Hematopoietic multipotent progenitor cell treated with erythropoietin and hydrocortisone succinate and interleukin-3 and kit ligand, for 6 days (in vitro differentiated cells): ENCODE measurements at places on chromosomes 7 and 10.

DNA sequence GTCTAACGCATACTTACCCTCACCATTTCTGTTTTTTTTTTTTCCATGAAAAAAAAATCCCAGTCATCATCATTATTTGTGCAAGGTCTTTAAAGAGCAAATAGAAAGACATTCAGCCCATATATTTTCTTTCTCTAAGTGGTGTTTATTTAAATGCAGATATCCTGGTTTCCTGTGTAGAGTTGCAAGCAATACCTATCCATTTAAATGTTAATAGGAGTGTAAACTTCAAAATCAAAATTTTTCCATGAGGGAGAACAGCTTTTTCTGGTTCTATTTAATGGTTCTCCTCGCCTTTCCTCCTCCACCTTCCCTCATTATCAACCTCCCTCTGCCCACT is 120.1 kb upstream of the AGK start:
- DNase-seq, result no peak

DNA sequence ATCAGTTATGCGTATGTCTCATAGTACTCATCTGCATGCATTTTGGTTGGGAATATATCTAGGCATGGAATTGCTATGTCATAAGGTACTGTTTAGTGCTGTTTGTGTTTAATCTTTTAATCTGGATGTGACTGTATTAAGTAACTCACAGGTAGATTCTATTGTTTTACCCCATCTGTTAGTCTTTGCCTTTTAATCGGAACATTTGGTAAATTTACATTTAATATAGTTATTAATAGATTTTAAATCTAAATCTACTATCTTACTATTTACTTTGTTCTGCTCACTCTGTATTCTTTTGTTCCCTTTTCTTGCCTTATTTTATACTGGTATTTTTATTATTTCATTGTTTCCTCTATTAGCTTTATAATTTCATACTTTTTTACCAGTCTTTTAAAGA is 10.6 kb upstream of the ITGA8 start:
- no peak for DNase-seq

DNA sequence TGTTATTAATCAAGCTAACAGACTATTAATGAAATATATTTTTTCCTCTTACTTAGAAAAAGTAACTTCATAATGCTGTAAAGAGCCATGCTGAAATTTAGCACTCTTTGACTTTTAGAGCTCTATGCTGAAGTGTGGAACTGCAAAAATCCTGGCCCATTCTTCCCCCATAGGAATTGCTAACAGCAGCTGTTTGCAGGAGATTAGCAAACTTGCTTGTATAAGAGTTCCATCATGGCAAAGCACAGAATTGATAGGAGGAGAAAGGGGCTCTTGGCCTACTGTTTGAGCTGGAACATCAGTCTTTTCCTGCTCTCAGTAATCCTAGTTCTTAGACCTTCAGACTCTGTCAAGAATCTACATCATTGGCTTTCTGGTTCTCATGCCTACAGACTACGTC is 18.3 kb upstream of the GNAT3 start:
- DNase-seq, result no peak

DNA sequence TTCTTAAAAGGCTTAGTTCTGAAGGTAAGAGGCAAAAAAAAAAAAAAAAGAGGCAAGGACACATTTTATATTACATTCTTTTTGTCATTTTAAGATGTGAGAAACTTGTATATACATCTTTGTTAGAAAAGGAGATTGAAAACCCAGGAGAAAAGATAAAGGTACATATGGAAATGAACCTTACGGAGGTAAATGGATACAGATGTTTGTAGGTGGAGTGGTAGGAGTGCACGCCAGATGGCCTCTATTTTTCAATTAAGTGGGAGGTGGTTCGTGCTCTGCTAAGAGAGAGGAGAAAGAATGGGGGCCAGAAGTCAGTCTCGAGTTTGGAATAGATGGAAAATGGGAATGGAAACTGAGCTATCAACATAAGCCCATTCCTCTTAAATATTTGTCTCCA is 622.5 kb upstream of the GHITM start:
- DNase-seq, result no peak

GRCh38 chr10:14595526-14596182 is 179.0 kb downstream of the FAM107B start:
- no peak for DNase-seq

- DNase-seq, result peak; percentile 61
These were observed 225.8 kb upstream of the KLF14 start for GRCh38 chr7:130959743-130960207.

DNA sequence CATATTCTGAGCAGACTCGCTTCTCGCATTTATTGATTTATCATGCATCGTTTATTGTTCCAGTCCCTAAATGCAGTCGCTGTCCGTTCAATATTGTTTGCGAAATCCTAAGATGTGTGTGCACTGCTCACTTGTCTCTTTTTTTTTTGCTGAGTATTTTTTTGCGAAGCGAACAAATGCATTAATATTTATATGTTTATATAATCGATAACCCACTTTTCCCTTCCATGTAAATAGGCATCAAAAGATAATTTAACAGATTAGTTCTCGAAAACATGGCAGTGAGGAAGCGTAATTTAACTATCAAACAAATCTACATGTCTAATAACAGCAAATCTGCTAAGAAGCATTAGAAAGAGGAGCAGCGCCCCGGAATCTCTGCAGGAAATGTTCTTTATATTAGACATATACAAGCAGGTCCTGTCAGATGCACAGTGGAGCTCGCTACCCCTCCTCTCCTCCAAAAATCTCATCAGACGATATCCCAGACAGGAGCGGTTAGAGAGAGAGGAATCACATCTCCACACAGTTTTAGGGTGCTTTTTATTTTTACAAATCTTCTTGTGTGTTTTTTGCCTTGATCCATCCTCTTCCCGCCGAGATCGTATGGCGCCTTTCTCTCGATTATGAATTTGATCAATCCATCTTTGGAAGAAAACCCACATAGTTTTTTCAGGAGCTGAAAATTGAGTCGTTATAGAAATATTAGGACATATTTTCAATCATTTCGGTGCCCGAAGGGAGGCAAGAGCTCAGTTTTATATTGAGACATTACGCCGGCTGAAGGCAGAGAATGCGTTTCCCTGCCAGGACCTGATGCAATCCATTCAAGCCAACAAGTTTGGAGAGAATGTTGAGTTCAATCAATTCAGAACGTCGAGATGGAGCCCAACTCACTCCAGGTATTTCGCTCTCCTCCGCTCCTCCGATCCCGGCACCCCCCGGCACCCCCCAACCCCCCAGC is at the start of gene ARID5B:
ARID5B (plus strand) TSS at position 871 of the 964 bp plus-strand sequence; CDS start at position 882, 11 bp downstream.
- DNase-seq, result peak; percentile 84

- DNase-seq, result peak; percentile 26
These were observed 5.5 kb downstream of the GIMAP6 start for GRCh38 chr7:150626696-150627095.

DNA sequence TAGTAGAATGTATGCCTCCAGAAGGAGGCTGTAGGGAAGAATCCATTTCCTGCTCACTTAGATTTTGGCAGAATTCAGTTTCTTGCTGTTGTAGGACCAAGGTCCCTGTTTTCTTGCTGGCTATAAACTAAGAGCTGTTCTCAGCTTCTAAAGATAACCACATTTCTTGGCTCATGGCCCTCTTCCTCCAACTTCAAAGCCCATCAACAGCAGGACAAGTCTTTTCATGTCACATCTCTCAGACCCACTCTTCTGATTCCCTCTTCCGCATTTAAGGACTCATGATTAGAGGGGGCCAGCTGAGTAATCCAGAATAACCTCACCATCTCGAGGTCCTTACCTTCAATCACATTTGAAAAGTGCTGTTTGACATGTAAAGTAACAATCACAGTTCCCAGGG is 8.2 kb upstream of the LSM8 start:
- no peak for DNase-seq

DNA sequence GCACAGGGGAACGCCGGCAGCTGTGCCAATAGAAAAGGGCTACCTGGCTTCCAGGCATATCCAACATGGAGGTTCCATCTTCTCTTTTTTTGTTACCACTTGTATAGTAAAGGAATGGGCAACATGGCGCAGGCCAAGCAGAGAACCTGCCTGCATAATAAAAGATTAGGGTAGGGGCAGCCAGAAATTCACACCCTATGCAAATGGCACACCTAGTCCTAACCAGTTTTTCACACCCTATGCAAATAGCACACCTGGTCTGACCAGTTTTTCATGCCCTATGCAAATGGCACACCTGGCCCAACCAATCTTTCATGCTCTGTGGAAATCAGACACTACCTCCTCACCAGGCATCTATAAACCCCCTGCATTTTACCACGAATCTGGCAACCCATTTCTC is 369.5 kb downstream of the IPMK start:
- DNase-seq, result no peak

GRCh38 chr10:7084280-7085005 is 326.4 kb downstream of the SFMBT2 start:
- DNase-seq, result peak; percentile 38

- no peak for DNase-seq
These were observed 572 bp upstream of the BHLHA15 start for GRCh38 chr7:98210513-98211220.

DNA sequence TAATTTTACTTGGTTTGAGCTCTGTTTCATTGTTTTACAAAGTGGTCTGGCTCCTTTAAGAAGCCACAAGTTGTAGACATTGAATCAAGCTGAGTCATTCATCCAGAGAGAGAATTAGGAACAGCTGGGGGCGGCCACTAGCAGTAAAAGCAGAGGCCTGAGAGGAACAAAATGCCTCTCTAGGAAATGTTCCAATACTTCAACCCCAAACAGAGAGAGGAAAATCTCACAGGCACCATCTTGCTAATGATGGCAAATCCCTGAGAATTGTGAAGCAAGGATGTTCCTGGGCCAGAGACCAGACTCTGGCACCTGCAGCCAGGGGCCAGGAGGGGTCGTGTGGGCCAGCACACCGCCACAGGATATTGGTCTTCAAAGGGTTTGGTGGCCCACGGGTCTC is 26.5 kb upstream of the TRIL start:
- DNase-seq, result peak; percentile 73

DNA sequence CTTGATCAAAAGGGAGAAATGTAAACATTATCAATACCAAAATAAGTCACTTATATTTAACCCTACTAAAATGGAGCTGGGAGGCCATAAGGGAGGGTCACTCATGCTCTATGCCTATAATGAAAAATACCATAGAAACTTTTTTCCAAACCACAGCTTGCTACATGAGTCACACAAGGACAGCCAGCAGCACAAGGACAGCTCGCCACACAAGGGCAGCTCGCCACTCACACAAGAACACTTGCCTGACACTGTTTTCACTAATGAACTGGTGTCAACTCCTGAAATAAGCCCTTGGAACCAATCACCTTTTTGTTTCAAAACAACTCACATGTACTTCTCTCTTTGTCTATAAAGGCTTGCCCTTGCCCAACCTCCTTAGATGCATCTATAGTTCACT is 43.3 kb downstream of the FRMPD2 start:
- DNase-seq, result no peak

- DNase-seq, result peak; percentile 89
These were observed 17.6 kb upstream of the IMPDH1 start for GRCh38 chr7:128427289-128427891.

DNA sequence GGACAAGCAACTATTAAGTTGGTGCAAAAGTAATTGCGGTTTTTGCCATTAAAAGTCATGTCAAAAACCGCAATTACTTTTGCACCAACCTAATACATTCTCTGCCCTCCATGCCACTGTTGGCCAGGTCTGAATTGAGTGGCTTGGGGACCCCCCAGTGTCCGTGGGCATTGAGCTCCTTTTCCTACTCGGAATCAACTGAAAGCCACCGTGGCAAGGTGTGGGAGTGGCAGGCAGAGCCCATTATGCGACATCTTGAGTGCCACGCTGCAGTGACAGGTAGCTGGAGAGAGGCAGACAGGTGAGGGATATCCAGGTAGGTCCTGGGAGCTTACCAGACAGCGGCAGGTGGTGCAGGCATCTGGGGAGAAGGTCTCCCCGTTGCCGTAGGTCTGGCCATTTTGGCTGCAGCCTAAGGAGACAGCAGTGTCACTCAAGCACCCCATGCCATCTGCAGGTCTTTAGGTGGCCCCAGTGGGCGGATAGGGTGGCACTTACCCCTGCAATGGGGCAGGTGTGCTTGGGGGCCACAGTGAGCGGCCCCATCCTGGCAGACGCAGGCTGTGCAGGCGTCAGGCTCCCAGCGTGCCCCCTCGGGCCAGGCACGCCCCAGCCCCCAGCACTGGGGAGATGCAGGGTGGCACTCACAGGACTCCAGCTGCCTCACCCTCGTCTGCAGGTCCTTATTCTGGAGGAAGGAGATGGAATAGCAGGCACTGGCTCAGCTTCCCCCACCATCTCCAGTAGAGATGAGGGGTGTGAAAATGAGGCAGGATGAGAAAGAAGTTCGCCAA is 3.5 kb downstream of the KCP start:
- DNase-seq, result no peak

- DNase-seq, result no peak
These were observed 31.5 kb downstream of the BICC1 start for GRCh38 chr10:58544135-58544534.

DNA sequence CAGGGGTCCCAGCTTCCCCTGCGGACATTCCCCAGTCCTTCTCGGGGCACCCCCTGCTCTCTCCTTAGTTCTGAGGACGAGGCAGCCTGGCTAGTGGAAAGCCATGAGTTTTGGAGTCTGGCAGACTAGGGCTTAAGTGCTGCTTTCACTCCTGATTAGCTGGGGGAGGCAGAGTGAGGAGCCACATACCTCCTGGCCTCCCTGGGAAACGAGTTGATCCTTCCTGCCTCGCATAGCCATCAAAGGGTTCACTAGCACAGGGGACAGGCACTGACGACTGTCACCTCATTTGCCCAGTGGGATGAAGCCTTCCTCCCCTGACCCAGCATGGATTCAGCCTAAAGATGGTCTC is 402.5 kb downstream of the RPS24 start:
- DNase-seq, result no peak

- DNase-seq, result no peak
These were observed 85.4 kb downstream of the DOCK4 start for GRCh38 chr7:112120696-112121217.

DNA sequence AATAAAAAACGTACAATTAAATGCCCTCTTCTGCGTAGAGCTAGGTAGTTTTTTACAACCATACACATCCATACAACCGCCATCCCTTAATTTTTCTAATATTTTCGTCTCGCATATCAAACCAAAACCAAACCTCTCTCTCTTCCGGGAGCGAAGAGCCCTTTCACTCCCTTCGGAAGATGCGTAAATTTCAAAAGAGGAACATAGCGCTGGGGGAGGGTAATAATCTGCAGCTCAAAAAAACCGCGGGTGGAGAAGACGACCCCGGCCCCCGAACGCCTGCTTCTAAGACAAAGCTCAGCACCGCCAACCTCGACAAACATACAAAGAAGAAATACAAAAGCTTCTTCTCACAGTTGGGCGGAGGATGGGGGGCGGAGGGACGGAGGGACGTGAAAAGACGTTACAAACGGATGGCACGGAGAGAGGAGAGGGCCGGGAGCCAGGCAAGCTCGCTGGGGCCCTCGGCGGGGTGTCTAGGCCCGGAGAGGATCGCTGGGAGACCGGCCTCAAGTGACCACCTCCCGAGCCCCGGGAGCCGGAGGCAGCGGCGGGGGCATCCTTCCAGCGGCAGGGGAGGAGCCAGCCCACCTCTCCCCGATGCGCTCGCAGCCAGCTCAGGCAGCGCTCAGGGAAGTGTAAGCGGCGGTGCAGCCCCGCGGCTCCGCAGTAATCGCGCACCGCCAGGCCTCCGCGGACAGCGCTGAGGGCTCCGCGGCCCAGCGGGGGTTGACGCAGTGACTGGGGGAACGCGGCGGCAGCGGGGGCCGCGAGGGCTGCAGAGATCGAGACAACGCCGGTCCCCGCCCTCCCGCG is 851 bp downstream of the MKRN1 start:
- peak; percentile 75 for DNase-seq
